NCI-H69 (cell line): ENCODE measurements at places on chromosomes 6 and 20.

DNA sequence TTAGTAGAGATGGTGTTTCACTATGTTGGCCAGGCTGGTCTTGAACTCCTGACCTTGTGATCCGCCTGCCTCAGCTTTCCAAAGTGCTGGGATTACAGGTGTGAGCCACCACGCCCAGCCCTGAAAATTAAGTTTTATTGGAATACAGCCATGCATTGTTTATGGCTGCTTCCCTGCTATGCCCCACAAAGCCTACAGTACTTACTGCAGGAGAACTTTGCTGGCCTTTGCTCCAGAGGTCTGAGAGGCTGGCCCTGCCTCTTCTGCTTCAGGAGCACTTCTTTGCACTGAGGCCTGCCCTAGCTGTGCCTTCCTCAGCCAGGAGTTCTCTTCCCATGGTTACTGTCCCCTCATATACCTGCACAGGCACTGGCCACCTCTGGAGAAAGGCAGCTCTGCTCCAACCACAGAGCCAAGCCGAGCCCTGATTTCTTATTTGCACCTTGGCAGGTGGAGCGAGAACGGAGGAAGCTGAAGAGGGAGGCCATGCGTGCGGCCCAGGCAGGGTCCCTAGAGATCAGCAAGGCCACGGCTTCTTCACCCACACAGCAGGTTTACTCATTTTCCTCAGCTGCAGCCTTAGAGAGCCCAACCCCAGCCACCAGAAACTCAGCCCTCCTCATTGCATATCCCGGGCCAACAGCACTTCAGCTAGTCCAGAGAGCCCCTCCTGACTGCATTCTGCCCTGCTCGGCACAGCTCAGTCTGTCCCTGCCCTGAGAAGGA lies 20.8 kb downstream of the C20orf173 start:
- DNase-seq, result no peak

DNA sequence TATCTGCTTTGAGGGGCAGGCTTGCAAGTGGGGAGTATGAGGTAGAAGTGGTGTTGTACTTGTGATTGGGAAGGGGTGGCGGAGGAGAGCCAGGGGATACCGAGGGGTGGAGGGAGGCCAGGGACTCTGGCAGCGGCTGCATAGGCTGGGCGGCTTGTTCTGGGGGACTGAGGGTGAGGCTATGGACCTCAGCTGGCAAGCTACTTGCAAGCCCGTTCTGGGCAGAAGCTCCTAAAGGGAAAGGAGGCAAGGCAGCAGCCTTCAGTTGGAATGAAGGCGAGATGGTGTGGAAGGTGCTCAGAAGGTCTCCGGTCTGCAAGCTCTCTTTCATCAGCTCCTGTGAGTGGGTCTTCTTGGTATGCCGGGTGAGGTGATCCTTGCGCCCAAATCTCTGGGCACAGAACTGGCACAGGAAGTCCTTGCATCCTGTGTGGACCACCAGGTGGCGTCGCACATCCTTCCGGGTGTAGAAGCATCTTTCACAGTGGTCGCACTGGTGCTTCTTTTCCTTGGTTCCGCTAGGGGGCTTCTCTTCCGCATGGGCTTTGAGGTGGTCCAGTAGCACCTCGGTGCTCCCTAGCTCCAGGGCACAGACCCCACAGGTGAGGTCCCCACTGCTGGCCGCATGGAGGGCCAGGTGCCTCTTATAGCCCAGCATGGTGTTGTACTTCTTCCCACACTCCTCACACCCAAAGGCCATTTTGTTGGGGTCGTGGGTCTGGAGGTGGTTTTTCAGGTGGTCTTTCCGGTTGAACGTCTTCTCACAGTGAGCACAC lies 66.0 kb downstream of the PLAGL1 start:
- peak; percentile 75 for DNase-seq

- no peak for DNase-seq
Observed at GRCh38 chr6:6826095-6826901, 237.8 kb downstream of the LY86 start.

- DNase-seq, result no peak
Observed at GRCh38 chr6:134482593-134483270, 164.8 kb upstream of the SGK1 start.

DNA sequence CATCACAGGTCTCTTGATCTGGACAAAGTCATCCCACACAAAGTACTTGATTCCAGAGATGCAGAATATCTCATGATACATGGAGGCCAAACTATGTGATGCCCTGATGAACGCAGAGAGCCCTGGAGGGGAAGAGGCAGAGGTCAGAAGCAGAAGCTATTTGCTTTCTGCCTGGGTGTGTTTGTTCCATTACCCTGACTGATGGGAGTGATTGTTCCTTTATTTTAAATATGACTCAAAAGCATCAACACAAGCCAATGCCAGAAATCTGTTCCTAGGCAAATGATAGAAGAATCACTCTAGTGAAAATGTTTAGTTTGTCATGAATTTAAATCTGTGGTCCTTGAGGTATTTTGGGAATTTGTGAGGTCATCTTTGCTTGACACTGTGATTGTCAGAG lies 54.7 kb upstream of the GGTLC1 start:
- no peak for DNase-seq

DNA sequence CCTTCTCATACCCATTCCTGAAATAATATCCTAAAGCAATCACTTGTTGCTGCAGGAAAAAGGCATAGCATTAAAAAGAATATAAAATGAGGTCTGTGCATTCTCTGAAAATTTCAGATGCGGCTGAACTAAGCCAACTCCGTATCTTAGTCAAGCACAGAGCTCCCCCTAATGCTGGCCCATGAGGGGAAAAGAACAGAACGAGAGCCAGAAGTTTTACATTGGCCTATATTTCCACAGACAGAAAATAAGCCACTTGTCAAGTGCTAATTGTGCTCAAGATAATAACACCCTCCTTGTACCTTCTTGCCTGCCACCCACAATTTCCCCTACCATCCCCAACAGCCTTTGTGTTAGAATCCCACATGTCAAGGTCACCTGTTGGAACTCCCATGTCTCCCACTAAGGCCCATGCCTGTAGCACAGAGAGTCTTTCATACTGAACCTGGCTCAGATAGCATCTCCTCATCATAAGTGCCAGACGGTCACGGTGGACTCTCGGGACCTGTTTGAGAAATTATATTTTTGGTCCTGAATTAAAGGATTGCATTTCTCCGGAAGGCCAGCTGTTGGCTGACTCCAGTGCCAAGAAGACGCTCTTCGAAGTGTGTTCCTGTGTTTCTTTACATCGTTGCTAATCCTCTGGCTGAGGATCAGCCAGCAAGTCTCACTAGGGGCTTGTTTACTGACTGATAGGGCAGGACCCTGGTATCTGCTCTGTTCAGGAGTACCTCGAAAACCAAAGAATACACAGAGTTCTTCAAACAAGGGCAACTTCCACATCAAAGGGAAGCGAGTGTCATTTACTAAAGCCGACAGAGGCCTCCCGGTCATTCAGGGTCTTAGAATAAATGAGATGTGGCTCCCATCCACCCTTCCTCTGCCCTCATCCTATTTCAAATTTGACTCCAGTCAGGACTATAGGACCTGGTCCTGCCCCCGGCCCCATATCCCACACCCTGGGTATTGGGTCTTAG lies 183.4 kb upstream of the FBXL4 start:
- peak; percentile 19 for DNase-seq
